Uterus (tissue), 4 donors: ENCODE measurements at places on chromosomes 1 and 21. TPM values are rescaled to one million over a fixed set of nuclear protein-coding genes. Genes with fewer than 3 reads are reported as not detected.

GRCh38 chr1:31772669-31773248, 8.6 kb upstream of the ADGRB2 start:
- no peak for DNase-seq

DNA sequence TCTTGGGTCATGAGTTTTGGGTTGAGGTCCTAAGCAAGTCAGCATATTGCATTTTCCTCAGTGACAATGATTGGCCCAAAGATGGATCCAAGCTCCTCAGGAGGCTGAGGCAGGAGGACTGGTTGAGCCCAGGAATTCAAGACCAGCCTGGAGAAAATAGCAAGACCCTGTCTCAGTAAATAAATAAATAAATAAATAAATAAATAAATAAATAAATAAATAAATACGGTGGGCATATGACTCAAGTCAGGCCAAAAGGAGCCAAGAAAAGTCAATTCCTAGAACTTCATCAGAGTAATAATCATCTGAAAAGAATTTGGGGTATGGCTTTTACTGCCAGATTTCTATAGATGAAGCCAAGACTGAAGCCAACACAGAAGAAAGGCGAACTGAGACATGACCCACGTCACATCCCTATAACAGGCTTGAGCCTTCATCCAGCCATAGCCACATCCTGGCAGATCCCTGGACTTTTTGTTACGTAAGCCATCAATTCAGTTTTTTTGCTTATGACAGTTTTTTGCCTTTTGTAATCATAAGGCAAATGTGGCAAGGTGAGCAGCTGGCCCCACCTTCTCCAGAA, 88.5 kb upstream of the NFASC start:
- no peak for DNase-seq

PIGM gene
- 8.1 TPM for total RNA-seq

GRCh38 chr1:107653765-107654164, 311.2 kb downstream of the VAV3 start:
- no peak for DNase-seq

DNA sequence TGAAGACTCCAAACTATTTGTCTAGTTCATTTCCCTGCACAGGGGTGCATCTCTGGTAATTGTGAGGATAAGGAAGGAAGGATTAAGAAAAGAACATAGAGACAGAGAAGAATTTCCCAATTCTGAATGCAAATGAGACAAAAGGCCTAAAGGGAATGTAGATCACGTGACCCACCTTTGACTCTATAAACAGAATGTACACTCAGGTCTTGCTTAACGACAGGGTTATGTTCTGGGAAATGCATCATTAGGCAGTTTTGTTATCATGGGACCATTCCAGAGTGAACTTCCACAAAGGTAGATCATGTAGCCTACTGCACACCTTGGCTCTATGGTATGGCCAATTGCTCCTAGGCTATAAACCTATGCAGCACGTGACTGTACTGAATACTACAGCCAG, 252.3 kb upstream of the ZP4 start:
- DNase-seq = no peak

DNA sequence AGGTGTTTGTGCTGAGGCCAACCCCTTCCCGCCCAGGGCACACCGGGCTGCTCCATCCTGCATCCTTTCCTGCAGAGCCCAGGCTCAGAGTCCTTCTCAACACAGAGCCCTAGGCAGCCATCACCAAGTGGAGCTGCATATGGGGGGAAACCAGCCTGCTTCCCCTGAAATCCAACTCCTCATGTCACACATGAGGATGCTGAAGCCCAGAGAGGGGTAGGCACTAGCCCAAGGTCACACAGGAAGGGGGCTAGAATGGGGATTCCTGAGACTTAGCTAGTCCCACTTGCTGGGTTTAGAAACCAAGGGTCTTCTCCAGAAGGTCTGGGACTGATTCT, 5.5 kb upstream of the TNFRSF1B start:
- DNase-seq = no peak

- no peak for DNase-seq
Measured at GRCh38 chr1:56434025-56434424, 145.3 kb downstream of the PLPP3 start.

DNA sequence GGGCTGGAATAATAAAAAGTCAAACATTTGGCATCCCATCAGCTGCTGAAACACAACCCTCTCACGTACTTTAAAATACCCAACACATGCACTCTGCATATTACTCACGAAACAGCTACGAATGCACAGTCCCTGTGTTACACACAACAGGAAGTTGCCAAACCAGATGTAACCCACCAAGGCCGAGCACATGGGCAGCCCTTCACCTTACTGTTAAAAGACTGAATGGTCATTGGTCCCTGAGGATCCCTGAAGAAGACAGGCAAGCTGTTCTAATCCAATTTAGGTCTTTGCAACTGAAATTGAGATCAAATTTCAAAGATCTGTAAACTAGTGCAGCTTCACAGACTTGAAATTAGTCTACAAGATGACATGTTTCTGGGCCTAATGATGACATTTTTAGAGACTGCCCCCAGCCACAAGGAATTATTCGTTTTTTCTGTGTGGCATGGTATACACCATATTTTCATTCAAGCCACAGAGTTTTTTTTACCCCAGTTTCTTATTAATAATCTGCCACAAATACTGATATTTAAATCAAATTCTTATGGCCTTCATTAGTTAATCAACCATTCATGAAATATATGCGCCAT, 25.6 kb upstream of the IER5 start:
- DNase-seq = no peak

GRCh38 chr1:210586771-210587170, 258.1 kb downstream of the HHAT start:
- DNase-seq = no peak

DNA sequence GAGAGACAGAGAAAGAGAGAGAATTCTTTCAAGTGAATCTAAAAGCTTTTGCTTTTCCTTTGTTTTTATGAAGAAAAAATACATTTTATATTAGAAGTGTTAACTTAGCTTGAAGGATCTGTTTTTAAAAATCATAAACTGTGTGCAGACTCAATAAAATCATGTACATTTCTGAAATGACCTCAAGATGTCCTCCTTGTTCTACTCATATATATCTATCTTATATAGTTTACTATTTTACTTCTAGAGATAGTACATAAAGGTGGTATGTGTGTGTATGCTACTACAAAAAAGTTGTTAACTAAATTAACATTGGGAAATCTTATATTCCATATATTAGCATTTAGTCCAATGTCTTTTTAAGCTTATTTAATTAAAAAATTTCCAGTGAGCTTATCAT, 117.6 kb downstream of the PTPRC start:
- no peak for DNase-seq

OXCT2 gene
- not detected for total RNA-seq

DNA sequence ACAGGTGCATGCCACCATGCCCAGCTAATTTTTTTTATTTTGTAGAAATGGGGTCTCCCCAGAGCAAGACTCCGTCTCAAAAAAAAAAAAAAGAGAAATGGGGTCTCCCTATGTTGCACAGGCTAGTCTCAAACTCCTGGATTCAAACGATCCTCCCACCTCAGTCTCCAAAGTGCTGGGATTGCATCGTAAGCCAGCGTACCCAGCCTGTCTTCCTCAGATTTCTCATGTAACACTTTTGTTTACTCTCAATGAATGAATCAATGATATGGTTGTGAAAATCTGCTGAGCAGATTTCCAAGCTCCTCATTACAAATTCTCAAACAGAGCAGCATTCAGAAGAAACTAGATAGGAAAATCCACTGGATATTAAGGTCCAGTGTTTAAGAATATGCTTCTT, 6.6 kb downstream of the CMPK1 start:
- no peak for DNase-seq

DNA sequence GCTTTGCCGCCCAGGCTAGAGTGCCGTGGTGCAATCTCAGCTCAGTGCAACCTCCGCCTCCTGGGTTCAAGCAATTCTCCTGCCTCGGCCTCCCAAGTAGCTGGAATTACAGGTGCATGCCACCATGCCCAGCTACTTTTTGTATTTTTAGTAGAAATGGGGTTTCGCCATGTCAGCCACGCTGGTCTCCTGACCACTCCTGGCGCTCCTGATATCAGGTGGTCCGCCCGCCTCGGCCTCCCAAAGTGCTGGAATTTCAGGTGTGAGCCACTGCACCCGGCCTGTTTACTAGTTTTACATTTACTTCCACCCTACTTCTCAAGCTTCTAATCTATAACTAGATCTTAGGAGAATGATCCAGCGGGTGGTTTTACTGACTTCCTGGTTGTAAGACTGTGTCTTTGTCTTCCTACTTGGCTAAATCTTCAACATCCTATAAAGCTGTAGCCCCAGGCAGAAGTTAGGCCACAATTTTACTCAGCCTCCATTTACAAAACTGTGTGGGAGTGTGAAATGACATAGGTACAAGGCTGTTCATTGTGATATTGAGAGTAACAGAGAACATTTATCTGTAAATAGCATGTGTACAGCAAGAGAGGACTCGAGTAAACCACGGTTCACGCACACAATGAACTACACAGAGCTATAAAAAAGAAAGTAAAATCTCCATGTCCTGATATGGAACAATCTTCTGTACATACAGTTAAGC, 9.6 kb upstream of the POU2F1 start:
- no peak for DNase-seq

- no peak for DNase-seq
Measured at GRCh38 chr1:67956116-67956515, 94.3 kb downstream of the DIRAS3 start.

MXRA8 gene
- total RNA-seq = 91.8 TPM

DNA sequence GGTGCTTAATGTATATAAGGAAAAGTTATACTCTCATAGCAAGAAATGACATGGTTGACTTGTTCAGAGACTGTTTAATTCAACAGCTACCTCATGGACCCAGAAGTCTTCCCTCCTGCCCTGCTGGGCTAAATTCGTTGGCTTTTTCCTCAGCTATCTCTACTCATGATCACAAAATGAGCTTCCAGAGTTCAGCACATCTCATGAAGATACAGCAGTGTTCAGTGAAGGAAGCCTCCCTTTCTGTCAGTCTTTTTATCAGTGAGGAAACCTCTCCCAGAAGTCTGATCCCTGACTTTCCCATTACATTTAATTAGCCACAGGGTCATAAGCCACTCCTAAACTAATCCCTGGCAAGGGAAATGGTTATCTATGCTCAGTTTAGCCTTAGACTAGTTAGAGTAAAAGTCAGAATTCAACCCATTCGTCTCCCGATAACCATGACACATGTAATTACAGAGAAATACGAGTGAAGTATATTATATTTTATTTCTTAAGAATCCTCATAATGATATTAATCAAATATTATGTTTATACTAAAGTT, 97.5 kb downstream of the DENND1B start:
- no peak for DNase-seq

FLAD1 gene
- 33.8 TPM for total RNA-seq

DNA sequence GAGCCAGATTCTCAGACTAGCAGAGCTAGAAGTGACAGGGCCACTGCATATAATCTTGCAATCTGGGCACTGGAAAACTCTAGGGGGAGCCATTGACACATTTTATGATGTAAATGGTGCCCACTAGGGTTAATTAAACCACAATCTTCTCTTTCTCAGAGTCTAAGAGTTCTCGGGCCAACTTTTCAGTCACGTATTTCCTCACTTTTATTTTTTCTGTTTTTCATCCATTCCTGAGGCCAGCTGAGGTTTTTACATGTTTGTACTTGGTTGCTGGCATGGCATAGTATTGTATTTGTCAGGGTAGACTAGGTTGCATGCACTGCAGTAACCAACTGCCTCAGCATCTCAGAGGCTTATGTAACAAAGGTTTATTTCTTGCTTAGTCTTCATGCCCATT, 138.2 kb downstream of the ZNF326 start:
- no peak for DNase-seq

SPRR5 gene
- not detected for total RNA-seq

ZZZ3 gene
- 36.6 TPM for total RNA-seq

- no peak for DNase-seq
Measured at GRCh38 chr1:208977638-208978256, 605.8 kb upstream of the CAMK1G start.

DNA sequence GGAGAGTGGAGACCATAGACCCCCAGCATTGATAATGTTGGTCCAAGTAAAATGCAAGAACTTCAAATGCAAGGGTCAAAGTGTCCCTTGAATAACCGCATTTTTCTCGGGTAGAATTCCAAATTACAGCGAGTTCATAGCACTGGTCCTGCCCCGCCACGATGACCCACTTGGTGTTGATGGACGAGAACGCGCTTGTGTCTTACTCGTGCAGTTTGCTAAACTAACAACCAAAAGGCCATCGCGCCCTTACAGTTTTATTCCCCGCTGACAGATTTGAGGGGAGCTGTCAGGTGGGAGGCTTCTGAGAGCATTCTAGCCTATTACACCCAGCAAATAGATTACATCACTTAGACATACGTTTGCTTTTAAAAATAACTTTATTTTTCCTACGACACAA, 17.3 kb upstream of the TSPEAR start:
- DNase-seq = no peak

DNA sequence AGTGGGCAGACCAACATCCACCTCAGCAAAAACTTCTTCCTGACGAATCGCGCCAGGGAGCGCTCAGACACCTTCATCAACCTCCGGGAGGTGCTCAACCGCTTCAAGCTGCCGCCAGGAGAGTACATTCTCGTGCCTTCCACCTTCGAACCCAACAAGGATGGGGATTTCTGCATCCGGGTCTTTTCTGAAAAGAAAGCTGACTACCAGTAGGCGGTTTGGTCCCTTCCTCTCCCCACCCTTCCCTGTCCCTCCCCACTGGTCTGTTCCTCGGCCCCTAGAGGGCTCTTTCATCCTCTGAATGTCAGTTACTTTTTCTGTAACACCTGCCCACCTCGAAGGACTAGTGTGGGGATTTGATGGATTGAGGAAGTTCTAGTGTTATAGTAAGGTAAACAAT, 46.9 kb downstream of the CAPN2 start:
- DNase-seq = no peak

DNA sequence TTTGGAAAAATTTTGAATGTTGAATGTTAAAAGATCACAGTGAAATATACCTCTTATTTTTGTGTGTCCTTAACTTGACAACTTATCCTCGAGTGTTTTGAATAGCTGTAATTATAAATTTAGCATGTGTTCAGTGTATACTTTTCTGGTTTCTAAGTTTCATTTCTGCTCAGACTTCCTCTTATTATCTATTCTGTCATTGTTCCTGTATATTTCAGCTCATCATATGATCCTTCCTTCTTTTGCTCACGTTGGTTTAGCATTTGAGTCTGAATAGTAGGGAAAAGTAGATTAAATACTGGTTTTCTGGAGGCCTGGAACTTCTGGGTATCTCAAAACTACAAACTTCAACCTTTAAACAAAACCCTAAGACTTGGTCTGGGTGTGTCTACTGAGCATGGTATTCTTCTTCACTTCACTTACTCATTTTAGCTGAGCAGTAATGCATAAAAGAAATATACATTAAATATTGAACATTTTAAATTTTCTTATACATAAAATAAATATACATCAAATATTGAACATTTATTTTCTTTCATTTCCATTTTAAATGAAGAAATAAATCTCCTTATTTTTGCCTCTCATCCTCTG, 3.3 kb upstream of the ATP6V1G3 start:
- DNase-seq = no peak

DPH2 gene
- 15.8 TPM for total RNA-seq

- no peak for DNase-seq
Measured at GRCh38 chr1:181010789-181011188, 11.9 kb downstream of the STX6 start.

- DNase-seq = no peak
Measured at GRCh38 chr1:18400347-18401102, 80.2 kb upstream of the KLHDC7A start.

- DNase-seq = no peak
Measured at GRCh38 chr1:33119532-33120217, 38.7 kb downstream of the AZIN2 start.

HNRNPCL1 gene
- total RNA-seq = not detected
